Cerebellar nuclear complex (tissue), 1 donor: ENCODE measurements at places on chromosomes 2 and 18.

DNA sequence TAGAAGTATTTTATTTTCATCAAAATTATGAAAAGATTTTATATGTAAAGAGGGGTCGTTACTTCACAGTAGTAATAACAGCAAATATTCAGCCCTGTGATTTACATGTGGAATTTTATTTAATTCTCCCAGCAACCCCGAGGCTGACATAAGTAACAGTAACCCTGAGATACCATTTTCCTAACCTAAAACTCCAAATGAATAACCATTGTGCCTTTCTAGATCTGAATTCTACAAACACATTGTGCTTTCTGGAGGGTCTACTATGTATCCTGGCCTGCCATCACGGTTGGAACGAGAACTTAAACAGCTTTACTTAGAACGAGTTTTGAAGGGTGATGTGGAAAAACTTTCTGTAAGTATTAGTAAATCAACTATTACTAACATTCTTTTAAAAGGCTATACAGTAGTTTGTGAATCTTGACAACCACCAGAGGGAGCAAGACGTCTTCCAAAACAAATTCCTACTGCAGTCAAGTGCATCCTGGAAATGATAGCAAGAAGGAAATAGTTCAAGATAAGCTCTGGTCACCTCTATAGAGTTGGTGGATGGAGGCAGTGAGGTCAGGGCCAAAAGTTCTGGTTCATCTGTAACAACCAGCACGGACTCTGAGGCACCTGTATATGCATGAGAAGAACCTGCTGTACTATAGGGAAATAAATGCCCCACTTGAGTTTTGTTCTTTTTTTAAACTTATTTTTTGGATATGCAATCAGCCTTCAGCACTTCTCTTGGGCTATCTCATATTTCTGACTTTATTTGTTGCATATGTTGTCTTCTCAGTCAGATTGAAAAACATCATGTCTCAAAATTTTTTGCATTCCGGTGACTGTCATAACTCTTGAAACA, 37.4 kb downstream of the ACTR2 start:
- peak; percentile 31 for DNase-seq

DNA sequence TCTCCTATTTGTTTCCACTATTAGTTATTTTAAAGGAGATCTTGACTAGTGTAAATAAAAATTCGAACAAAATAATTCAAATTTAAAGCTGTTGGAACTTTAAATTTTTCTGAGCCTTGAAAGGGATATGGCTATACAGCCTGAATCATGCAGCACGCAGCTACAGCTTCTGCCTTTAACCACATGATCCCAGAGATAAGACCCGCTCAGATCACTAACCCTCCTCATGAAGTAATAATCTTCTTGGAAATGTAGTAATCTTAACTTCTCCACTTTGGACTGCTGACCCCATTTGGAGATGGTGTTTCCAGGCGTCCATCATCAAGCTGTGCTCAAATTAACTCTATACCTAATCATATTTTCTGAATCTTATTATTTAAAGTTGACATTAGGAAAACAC, 336.6 kb downstream of the DSC3 start:
- no peak for DNase-seq

GRCh38 chr2:19356545-19357401, 1.6 kb downstream of the OSR1 start:
- DNase-seq = no peak

- DNase-seq = no peak
Observed at GRCh38 chr2:110812726-110813645, 80.6 kb downstream of the ACOXL start.

- DNase-seq = no peak
Observed at GRCh38 chr18:6576718-6577375, 152.7 kb upstream of the ARHGAP28 start.

DNA sequence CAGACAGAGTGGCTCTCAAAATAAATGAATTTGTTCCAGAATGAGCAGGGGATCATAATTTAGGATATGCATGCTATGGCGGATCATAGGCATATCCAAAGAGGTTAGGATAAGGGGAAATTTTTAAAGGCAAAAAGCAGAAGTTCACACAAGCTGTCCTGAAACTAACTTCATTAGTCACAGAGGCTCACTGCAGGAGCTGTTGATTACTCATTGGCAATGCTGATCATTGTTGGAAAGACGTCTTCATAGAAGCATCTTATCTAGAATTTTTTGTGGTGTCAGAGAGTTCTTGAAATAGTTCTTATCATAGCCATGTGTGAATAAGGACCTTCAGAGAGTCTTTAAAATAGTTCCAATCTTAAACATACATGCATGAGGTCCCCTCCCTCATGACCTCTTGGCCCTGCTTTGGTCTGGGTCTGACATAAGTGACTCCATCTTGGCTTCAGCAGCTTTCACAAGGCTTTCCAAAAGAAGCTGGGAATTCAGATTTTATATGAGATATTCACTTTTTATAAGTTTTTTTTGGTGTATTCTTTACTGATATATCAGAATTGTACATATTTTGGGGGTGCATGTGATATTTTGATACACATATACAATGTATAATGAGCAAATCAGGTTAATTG, 7.5 kb upstream of the CCDC195 start:
- no peak for DNase-seq

DNA sequence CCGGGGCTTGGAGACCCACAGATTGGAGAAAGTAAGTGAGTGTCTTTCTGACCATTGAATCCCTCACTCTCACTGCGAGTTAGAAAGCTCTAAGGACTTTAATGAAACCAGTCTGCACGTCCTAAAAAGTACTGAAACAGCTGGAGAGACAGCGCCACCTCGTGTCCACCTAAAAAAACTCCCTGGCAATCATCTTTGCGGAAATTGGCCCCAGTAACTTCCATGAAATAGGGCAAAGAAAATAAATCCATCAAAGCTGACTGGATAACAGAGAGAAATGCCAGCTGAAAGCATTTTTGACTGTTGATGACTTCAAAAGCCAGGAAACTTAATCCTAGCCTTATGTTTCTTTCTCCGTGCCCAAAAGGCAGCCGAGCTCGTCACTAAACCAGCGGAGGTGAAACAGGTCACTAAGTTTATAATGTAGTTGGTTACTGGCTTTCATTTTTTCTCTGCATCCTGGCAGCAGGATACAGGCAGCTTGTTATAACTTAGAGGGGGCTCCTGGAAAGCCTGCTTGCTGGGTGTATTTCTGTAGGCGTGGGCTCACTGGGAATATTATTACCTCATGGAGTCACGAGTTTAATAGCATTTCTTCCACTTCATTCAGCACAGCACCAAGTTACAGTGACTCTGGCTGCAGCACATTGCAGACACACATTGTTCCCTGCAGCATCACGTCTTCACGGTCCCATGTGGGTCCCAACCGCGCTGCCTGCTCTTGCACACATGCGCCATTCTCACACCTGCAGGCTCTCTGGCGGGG, 266.5 kb downstream of the HRH4 start:
- peak; percentile 42 for DNase-seq

GRCh38 chr2:212032032-212032431, 506.6 kb downstream of the ERBB4 start:
- no peak for DNase-seq

- no peak for DNase-seq
Observed at GRCh38 chr2:17736989-17737388, 16.6 kb downstream of the SMC6 start.

GRCh38 chr2:132909427-132909826, 239.4 kb upstream of the LYPD1 start:
- DNase-seq = no peak

DNA sequence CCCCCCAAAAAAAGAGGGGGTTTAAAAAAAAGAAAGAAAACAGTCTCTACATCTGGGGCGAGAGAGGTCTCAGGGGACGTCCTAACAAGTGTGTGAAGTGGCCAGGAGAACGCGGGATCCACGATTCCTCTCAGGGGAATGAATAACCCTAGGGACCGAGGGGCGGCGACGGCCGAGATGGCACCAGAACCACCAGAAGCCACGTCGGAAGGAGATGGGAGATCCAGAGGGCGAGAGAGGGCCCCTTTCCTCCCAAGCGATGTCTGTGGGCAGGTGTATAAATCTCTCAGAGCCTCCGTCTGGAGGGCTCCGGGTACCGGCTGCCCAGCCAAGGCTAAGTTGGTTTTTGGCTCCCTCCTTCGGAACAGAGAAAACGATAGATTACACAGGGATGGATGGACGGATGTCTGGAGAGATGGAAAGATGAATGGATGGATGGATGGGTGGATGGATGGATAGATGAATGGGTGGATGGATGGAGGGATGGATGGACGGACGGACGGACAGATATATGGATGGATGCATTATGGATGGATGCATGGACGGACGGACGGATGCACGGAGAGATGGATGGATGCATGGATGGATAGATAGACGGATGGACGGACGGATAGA, 1.7 kb downstream of the EPHA4 start:
- peak; percentile 72 for DNase-seq

- no peak for DNase-seq
Observed at GRCh38 chr18:76880026-76880425, 57.7 kb downstream of the ZNF236 start.

DNA sequence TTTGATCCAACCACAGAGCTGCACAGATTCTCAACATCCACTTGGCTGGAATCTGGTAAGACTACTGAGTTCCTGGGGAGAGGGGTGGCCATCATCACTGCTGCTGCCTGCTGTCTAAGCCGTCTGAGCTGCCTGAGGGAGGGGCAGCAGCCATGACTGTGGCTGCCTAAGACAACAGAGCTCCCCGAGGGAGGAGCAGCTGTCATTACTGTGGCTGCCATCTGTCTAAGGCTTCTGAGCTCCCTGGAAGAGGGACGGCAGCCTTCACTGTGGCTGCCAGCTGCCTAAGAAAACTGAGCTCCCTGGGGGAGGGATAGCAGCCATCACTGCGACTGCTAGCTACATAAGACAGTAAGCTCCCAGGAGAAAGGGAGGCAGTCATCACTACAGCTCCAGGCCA, 584.4 kb downstream of the NR4A2 start:
- DNase-seq = no peak

DNA sequence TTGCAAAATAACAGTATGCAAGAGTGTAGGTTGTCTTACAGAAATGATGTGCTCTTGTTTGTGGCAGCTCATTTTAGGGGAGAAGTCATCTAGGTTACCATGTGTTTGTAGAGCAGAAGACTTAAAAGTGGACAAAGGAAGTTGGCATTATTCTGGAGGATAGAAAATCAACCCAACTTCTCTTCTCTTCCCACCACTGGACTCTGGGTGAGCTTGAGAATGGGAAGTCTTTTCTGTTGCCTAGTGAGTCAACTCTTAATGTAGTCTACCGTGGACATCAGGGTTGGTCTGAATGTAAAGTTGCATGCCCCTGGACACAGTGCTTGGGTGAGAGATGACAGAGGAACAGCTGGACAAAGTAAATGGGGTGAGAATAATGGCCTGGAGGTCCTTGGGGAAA, 98.3 kb downstream of the FMNL2 start:
- no peak for DNase-seq

GRCh38 chr2:5472673-5473072, 219.5 kb upstream of the SOX11 start:
- DNase-seq = no peak

- no peak for DNase-seq
Observed at GRCh38 chr2:108923736-108924579, 65.1 kb downstream of the EDAR start.

DNA sequence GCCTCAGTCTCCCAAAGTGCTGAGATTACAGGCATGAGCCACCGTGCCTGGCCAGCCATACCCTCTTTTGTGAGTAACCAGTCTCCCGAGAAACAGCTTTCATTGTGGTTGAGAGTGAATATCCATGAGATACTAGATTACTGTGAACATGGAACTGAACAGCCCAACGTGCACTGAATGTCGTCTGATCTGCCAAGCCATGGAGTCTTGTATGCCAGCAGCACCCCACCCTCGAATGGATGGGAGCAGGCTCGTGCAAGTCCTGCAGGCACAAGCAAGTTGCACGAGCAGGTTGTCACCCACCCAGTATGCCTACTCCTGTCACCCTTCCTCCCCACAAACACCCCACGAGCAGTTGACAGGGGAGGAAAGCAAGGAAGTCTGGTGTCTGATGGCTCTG, 36.5 kb upstream of the TFCP2L1 start:
- DNase-seq = no peak

GRCh38 chr2:231590614-231591013, 2.0 kb upstream of the TEX44 start:
- no peak for DNase-seq

DNA sequence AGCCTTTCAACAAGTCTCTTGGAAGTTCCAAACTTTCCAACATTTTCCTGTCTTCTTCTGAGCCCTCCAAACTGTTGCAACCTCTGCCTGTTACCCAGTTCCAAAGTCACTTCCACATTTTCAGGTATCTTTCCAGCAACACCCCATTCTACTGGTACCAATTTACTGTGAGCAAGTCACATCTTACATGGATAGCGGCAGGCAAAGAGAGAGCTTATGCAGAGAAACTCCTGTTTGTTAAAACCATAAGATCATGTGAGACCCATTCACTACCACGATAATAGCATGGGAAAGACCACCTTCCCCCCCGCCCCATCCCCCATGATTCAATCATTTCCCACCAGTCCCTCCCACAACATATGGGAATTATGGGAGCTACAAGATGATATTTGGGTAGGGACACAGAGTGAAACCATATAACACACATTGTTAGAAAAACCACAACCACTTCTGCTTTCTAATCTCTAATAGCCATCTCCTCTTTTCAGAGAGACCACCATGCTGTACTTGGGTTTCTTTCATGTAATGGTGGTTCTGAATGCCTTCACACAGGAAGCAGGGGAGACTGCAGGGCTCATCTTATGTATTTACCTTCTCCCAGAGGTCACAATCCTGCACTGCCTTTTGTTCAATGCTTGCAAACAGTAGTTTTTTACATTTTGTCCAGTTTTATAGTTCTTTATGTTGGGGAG, 46.0 kb upstream of the CALCRL start:
- DNase-seq = no peak

- no peak for DNase-seq
Observed at GRCh38 chr2:134501476-134502091, 217.2 kb downstream of the TMEM163 start.

- DNase-seq = no peak
Observed at GRCh38 chr2:67455219-67456142, 58.3 kb downstream of the ETAA1 start.

GRCh38 chr2:62149708-62150107, 46.2 kb upstream of the B3GNT2 start:
- DNase-seq = no peak

- DNase-seq = peak; percentile 3
Observed at GRCh38 chr2:194304191-194304590, 1352.8 kb upstream of the SLC39A10 start.
